ENCODE measurements at places on chromosomes 1 and 21.

DNA sequence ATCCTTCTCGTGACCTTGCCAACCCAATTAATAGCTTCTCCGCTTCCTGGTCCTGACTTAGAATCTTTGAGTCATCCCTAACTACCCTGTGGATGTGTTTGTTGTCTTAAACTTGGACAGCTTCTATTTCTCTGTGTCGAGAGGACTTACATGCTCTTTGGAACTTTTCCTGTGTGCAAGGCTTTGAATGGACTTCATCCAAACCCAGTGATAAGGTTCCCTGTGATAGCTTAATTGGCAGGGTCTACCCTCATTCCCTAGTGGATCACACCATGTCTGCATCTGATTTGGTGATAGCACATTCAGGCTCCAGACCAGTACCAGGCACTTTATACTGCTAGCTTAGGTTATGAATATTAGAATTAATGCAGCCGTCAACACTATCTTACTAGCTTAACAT is 378.2 kb upstream of the KAZN start:
- DNase-seq, result no peak

DNA sequence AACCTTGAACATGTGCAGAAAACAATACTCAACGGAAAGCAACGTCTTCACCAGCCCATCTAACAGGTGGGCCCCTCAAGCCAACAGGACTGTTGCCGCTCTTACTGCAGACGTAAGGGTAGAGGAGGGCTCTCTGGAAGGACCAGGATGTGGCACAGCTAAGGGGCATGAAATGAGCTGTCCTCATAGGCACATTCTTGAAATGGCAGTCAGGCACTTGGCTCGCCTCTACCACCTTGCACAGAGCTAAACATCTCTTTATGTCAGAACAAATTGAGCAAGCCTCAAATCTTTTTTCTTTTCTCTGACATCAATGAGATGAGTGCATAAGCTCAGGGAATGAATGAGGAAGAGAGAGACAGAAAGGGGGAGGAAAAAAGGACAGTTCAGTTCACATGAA is 86.4 kb upstream of the ESRRG start:
- no peak for DNase-seq

DNA sequence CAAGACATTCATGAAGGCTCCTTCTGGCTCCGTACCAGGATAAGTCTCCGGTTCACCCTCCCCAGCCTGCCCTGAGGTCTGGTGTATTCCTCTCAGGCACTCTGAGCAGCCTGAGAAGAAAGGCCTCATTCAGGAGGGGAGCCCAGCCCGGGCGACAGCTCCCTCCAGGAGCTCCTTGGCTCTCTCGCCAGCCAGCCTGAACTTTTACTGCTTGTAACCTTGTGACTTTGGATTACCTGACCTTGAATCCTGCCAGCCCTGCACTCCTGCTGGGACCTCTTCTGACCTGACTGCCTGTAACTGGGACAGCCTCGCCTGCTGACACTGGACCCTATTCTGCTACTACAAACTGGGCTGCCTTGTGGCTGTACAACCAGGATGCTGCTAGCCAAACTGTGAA is 65.8 kb downstream of the CD34 start:
- DNase-seq, result no peak

GRCh38 chr1:174397261-174397660 is 50.5 kb upstream of the GPR52 start:
- DNase-seq, result no peak

DNA sequence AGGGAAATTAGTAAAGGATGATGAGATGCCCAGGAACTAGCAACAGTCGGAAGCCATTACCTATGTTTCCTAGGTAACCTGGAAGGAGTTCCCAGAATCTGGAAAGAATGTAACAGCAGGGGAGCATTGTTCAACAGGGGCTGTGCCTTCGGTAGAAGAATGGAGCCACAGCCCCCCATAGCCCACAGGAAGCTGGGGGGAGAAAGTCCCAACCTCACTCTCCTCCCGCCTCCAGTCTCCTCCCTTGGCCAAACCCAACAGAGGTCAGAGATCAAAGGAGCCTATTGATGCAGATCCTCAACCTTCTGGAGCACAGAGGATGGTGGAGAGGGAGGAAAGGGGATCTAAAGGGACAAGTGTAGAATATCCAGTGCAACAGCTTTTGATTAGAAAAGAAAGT is 131.5 kb upstream of the SLC44A3 start:
- DNase-seq, result no peak

- DNase-seq, result no peak
Measured at GRCh38 chr1:204143276-204144041, 8.4 kb downstream of the ETNK2 start.

DNA sequence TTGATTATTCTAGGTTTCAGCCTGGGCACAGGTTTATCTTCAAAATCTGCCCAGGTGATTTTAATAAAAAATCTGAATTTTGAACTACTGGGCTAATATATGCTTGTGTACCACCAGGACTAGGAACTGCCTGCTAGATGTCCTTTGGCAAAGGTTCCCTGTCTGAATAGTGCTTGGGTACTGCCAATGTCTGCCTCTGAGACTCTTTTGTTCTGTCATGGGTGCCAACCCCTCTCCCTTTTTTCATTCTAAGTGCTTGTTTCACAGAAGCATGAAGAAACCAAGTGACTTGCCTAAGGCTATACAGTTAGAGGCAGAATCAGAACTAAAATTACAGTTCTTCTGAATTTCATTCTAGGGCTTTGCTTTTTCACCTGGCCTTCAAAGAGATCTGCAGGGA is 106.3 kb upstream of the CACHD1 start:
- no peak for DNase-seq

- no peak for DNase-seq
Measured at GRCh38 chr1:11978301-11978700, 1.9 kb upstream of the MFN2 start.

- DNase-seq, result peak; percentile 57
Measured at GRCh38 chr1:11749203-11749689, 12.7 kb upstream of the C1orf167 start.

- no peak for DNase-seq
Measured at GRCh38 chr1:94656967-94657366, 115.4 kb upstream of the F3 start.

DNA sequence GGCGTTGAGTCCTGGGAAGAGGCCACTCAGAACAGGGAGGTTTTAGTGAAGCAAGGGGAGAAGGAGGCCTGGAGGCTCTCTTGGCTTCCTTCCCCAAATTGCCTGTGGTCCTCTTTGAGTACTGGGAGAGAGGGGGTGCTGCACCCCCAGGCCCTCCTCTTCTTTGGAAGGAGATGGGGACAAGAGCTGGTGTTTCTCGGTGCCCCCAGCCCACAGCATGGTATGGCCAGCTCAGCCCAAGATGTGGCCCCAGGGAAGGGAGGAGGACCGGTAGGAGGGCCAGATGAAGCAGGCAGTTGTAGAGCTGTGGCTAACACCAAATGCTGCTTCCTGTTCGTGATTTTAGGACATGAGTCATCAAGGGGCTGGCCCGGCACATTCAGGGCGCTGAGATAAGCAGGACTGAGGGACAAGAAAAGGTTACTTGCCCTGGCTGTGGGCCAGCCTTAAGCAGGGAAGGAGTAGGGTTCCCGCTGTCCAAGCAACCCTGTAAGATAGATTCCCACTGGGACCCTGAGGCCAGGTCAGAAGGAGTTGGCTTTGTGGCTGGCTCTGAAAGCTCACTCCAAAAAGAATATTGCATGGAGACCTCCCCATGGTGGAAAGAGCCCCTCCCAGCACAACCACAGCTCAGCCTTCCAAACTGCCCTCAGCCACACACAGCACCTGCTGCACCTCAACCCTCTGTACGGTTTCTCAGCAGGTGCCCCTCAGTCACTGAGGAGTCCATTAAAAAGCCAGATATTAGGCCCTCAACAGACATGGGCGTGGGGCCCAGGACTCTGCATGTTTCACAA is 4.9 kb upstream of the TNFRSF1B start:
- no peak for DNase-seq

DNA sequence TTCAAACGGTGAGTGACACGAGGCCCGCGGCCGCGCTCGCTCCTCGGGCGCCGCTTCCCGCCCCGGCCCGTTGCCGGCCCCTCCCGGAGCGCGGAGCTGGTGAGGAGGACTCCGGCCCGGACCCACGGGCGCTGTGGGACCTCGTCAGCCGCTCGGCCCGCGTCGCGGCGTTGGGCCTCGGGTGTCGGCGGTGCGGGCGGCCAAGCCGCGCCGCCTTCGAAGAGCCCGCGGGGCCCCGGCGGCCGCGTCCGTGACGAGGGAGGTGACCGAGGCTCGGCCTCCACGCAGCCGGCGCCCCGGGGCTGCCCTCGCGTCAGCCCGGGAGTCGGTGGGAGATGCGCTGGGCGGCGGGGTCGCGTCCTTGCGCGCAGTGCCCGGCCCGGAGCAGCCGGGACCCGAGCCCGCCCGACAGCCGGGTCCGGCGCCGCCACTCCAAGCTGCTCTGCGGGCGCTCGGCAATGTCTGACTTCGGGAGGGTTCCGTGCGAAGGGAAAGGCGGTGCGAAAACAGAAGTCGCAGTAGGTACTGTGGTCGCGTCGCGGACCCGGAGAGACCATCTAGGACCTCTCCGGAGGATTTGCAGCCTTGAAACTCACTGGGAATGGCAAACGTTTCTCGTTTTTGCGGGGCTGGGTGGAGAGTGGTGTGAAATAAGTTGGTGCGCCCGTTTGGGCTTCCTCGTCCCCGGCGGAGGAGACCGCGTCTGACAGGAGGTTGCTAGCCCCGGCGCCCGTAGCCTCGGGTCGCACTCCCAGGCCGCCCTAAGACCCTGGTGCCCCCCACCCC is 829 bp downstream of the SPEN start:
- no peak for DNase-seq

- no peak for DNase-seq
Measured at GRCh38 chr1:42137766-42138165, 15.4 kb upstream of the GUCA2B start.

GRCh38 chr1:81392526-81393226 is 408.1 kb upstream of the ADGRL2 start:
- DNase-seq, result no peak

- DNase-seq, result no peak
Measured at GRCh38 chr1:24022581-24023361, 42.6 kb upstream of the SRSF10 start.

- no peak for DNase-seq
Measured at GRCh38 chr1:165688046-165688445, 10.3 kb downstream of the ALDH9A1 start.

DNA sequence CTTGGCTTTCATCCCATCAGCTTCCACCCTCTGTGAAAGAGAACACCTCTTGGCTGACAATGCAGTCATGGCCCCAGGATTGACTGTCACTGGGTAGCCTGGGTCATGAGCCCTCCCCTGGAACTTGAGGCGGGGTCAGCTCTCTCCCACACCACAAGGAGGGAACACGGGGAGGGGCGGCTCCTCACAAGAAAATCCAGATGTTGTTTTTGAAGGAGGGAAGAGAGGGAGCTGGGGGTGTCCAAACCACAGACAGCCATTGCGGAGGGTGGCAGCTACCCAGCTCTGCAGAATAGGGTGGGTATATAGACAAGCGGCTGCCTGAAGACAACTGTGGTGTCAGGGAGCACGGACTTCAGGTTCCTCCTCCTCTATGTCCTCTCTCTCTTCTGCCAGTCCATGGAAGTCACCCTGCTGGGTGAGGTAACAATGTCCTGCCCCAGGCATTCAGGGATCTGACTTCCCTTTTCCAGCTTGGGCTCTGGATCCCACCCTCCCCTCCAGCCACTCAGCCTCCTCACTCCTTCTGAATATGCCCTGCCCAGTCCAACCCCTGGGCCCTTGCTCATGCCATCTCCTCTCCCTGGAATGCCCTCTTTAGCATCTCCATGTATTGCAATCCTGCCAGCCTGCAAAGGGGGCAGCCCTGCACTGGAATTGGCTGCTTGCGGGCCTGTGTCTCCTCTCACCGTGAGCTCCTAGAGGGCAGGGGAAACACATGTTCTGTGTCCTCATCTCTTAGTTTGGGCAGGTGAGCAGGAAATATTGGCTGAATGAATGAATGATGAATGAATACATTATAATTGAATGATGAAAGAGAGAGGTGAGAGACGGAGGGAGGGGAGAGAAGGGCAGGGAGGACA is 60.9 kb upstream of the RUNX3 start:
- no peak for DNase-seq

DNA sequence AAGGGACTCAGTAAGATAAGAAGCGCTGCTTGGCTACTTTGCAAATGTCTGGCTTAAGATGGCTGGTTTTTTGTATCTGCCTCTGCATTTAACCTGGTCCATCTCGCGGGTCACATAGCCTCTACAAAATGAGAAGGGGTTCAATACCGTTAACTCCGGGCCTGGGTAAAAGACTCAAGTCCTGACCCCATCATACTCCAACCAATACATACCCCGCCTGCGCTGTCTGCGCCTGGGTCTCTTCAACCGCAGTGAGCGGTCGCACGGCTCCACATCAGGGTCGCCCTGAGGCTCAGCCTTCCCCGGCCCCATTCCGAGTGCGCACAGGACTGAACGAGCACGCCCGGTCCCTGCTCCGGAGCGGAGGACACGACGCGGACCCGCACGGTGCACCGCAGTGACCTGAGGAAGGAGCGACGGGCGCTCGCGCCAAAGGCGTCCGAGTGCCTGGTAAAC is 558 bp upstream of the PGD start:
- DNase-seq, result no peak

- no peak for DNase-seq
Measured at GRCh38 chr21:42044871-42045495, 26.1 kb upstream of the UMODL1 start.

- DNase-seq, result no peak
Measured at GRCh38 chr1:210300923-210301614, 27.6 kb upstream of the HHAT start.

DNA sequence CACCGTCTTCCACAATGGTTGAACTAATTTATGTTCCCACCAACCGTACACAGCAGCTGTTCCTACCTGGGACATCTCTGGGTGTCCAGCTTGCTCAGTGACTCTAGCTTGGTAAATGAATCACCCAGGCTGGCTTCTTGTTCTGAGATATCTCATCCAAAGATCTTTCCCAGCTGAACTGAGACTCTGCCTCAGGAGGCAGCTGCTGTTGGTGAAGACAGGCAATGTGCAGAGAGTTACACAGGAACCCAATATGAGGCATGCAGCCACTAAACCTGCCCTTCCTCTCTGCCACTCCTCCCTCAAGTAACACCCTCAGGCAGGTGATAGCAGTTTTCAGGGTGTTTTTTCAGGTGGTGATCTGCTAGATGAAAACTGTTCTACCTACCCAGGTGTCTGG is 14.0 kb upstream of the FOXO6 start:
- no peak for DNase-seq
